Foreskin keratinocyte (primary cell): ENCODE measurements at places on chromosomes 4 and X.
A peak's percentile ranks its signal among the peaks of the same experiment; 100 is the strongest.

DNA sequence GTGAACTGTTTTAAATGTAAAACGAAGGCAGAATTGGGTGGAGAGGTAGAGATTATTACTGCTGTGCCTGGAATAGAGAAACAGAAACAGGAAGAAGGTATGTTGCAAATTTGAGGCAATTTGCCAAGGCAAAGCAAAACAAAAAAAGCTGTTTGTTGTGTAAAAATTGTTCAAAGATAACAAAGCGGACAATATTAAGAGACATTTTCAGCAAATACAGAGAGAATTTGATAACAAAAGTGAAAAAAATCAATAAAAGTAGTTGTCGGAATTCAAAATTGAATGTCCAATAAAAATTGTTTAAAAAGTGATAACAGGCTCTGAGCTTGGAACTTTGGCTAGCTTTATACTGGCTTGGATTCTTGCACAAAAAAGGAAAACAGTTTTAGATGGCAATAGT, 14.4 kb upstream of the SMS start:
- no peak for DNase-seq

- no peak for DNase-seq
Observed at GRCh38 chrX:136747003-136747986, 33.4 kb downstream of the ARHGEF6 start.

DNA sequence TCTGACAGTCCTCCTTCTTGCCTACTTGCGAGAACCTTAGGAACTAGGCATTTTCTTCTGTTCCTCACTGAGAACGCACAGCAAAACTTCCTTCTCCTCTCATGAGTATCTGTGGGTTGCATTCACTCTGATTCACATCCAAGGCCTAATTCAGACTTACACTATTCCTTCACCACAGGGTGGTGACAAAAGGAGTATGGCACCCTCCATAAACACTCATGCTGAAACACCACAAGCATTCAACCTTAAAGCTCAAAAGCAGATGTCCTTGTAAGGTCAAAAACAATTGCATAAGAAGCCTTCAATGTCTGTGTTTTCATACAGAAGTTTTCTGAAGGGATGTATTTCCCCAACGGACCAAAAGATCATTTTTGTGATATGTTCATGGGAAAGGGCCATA, 147.3 kb downstream of the CORIN start:
- no peak for DNase-seq

- peak; percentile 36 for DNase-seq
Observed at GRCh38 chr4:152408514-152409327, 127.2 kb downstream of the FBXW7 start.

GRCh38 chrX:72685018-72685417, 29.1 kb downstream of the PHKA1 start:
- DNase-seq, result no peak

- no peak for DNase-seq
Observed at GRCh38 chrX:105696870-105697269, 125.5 kb upstream of the NRK start.

GRCh38 chrX:14420841-14421240, 108.5 kb upstream of the GLRA2 start:
- DNase-seq, result no peak

- DNase-seq, result peak; percentile 60
Observed at GRCh38 chr4:105992641-105993305, 97.5 kb downstream of the NPNT start.

- DNase-seq, result no peak
Observed at GRCh38 chr4:140267576-140267975, 105.9 kb upstream of the SCOC start.

DNA sequence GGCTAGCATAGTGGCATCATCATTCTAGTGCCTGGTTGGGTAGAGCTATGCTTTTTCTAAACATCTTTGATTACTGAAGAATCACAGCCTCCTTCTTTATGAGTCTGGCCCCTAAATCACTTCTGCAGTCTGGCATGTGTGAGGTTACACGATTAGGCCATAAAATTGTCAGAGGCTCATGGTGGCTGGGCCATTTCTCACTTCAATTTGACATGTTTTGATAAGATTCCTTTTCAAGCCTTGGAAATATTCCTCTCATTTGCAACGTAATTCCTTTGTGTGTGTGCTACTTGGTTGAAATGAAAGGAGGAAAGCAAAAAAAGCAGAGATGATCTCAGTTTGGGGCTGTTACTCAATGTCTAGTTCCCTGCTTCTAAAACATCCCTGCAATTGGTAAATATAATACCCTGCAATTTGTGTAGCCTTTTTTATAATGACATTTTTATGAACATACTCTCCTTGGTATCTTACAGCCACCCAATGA, 6.2 kb downstream of the CCKAR start:
- DNase-seq, result no peak

GRCh38 chr4:52069571-52069970, 18.5 kb downstream of the SPATA18 start:
- DNase-seq, result no peak

GRCh38 chr4:54793856-54794422, 136.2 kb downstream of the KIT start:
- DNase-seq, result no peak

GRCh38 chr4:85399270-85399669, 75.7 kb upstream of the ARHGAP24 start:
- DNase-seq, result no peak

GRCh38 chr4:16820329-16820728, 78.1 kb downstream of the LDB2 start:
- no peak for DNase-seq

- DNase-seq, result peak; percentile 35
Observed at GRCh38 chrX:50579955-50580354, 109.3 kb upstream of the DGKK start.

GRCh38 chr4:144701683-144702233, 55.8 kb downstream of the HHIP start:
- no peak for DNase-seq
